D341Med (cell line): ENCODE measurements at places on chromosomes 2 and 18.

GRCh38 chr2:197464175-197464574 lies 10.8 kb downstream of the COQ10B start:
- DNase-seq, result no peak

DNA sequence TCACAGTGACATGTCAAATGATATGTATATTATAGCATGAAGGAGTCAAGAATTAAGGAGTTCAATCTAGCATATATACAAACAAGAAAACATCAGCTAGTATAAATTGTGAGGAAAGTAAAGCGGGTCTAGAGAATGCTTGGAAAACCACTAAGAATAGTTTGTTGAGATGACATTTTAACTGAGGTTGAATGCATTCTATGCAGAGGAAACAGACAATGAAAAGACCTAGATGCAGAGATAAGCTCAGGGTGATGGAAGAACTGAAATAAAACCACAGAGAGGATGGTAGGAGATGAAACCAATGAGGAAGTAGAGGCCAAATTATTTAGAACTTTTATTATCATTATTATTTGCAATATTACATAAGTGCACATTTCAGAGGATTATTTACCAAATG lies 803.6 kb upstream of the FANCL start:
- DNase-seq, result no peak

- DNase-seq, result no peak
Observed at GRCh38 chr2:7837237-7837760, 844.6 kb upstream of the ID2 start.

DNA sequence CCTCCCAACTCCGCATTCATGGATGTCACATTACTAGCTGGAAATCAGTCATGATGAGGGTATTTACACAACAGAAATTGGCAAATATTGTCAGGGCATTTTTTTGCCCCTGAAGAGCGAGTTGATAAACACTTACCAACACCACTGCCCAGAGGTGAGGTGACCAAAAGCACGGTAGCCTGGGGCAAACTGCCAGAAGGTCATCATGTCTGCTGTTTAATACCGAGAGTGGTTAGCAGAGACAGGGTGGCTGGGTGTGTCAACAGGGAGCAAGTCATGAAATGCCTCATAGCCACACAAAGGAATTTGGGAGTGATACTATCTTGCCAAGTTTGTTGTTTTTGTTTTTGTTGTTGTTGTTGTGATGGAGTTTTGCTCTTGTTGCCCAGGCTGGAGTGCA lies 37.0 kb upstream of the EPC2 start:
- no peak for DNase-seq

- DNase-seq, result no peak
Observed at GRCh38 chr2:59974051-59974766, 579.2 kb downstream of the BCL11A start.

DNA sequence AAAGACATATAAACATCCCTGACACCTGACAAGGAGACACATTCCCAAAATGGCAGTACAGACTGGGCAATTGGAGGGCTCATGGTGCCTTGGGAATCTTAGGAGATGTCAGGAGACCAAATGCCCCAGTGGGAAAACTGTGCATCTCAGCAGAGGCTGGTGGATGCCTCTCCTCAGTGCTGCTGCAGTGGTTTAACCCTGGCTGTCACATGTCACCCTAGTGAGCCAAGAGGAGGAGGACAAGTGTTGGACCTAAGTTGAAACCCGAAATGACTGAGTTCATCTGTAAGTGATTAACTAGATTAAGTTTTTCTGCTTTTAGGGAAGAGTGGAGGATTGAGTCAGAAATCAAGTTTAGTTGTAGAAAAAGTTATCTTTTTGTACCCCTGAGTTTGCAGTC lies 5.2 kb upstream of the NAGK start:
- DNase-seq, result no peak

DNA sequence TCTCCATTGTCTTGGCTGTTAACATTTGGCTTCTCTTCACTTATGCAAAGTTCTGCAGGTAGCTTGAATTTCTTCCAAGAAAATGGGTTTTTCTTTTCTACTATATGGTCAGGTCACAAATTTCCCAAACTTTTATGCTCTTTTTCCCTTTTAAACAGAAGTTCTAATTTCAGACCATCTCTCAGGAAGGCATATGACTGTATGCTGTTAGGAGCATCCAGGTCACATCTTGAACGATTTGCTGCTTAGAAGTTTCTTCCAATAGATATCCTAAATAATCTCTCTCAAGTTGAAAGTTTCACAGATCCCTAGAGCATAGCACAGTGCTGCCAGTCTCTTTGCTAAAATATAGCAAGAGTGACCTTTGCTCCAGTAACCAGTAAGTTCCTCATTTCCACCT lies 932.5 kb downstream of the DPP10 start:
- no peak for DNase-seq
